ENCODE measurements at places on chromosomes 3 and 15. TPM values are rescaled to one million over a fixed set of nuclear protein-coding genes. Genes with fewer than 3 reads are reported as not detected.

DNA sequence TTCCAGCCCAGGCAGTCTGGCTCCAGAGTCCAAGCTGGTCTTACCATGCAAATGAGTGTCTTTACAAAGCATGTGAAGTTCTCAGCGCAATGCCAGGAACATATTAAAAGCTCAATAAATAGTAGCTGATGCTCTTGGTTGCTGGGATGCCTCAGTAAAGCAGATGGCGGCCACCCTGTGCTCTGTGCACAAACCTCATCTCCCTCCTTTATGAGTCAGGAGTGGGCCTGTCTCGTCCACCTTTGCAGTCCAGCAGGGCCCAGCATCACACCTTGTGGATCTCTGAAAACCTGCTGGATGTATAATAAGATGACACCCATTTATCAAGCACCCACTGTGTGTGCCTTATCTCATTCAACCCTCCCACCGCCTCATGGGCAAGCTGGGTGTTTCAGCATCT lies 42.7 kb downstream of the FAM174B start:
- no peak for DNase-seq

DNA sequence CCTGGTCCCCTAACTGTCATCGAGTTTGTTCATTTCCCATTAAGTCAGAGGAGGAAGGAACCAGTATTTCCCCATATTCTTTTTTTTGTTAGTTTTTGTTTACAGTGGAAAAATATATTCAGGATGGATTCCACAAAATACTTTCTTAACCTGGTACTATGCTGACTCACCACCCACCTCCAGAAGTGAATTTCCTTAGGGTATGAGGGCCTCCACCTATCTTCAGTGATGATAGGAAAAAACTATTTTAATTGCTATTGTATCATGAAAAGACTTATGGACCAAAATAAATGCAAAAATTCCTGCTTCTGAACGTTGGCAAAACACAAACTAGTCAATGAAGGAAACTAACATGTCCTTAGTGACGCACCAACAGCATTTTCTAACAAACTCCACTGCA lies 64.2 kb upstream of the FOXP1 start:
- DNase-seq: no peak

Gene CPNE4
- not detected for total RNA-seq

Gene UPK1B
- not detected for total RNA-seq

DNA sequence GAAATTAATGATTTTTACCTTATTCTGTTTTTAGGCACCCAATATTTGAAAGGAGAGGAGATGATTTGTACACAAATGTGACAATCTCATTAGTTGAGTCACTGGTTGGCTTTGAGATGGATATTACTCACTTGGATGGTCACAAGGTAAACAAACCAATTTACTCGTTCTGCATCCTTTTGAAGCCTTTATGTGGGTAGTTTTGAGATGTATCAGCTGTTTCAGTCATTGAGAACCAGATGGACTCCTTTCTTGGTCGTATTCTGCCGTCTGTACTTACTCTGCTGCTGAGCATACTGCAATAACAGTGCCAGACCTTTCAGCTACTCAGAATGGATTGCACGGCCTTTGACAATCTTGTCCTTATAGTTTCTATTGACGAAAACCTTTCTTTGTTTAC lies 13.3 kb downstream of the DNAJB11 start:
- DNase-seq: no peak

GRCh38 chr15:56812221-56812620 lies 78.9 kb upstream of the ZNF280D start:
- DNase-seq: no peak

DNA sequence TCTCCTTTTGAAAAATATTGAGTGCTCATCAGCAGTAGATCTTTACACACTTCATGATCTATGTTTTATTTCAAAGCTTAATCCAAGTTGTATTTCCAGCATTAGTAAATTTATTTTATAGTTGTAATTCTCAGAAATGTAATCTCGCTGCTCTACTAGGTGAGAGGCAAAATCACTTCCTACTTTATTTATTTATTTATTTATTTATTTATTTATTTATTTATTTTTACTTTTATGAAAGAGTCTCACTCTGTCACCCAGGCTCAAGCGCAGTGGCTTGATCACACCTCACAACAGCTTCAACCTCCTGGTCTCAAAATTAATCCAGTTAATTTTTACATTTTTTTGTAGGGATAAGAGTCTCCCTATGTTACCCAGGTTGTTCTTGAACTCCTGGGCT lies 127.9 kb downstream of the CHL1 start:
- no peak for DNase-seq

Gene PSTPIP1
- total RNA-seq: not detected

DNA sequence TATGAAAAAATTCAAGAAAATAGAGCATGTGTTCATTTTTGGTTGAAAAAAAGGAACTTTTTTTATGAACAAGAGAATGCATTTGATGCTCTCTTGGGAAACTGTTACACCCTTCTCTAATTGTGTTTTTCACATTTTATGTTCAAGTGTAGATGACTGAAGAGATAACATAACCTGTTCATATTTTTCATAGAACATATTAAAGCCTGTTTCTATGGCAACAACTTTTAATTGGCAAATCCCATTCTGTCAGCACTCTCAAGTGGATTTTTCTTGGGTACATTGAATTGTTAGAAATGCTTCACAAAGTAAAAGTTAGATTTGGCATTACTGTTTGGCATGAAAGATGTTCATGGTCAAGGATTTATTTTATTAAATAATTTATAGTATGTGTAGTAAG lies 117.5 kb downstream of the MBNL1 start:
- DNase-seq: no peak

DNA sequence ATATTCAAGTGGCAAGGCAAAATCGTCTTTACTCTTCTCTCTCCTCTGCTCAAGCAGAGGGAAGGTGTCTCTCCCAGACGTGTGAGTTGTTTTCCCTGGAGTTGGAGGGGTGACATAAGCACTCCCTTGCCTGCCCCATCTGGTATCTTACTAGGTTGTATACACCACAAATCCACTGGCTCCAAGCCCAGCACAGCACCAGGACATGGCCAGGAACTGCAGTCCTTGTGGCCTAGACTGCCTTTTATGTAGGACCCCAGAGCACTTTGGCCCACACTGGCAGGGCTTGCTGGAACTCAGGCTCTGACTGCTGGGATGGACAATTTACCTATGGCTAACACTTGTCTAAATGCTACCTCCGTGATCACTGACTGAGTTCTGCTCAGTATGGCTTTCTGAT lies 34.0 kb downstream of the DZIP3 start:
- peak; percentile 5 for DNase-seq

Measured in Daoy (cell line).